ENCODE measurements at places on chromosomes 12 and 14.

- no peaks in the 10 kb centered on the region for H3K36me3 ChIP-seq
- DNase-seq, result no peak
- peaks cover 2% of the 10 kb centered on the region for H3K27me3 ChIP-seq
- H3K4me3 ChIP-seq, result no peak overlapping the region
- no peaks in the 10 kb centered on the region for H3K4me1 ChIP-seq
These were observed 58.6 kb upstream of the ARHGAP5 start for GRCh38 chr14:32018391-32019092.

DNA sequence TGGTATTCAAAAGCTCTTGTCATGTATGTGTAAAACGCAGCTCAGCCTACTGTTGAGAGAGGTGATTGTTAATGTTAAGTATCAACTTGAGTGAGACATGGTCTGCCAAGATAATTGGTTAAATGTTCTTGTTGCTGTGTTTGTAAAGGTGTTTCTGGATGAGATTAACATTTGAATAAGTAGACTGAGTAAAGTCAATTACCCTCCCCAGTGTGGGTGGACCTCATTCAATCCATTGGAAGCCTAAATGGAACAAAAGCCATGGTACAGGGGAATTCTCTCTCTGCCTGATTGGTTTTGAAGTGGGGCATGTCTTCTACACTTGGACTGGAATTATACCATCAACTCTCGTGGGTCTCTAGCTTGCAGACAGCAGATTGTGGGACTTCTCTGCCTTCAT is 63.8 kb upstream of the RERGL start:
- H3K27me3 ChIP-seq, result no peaks in the 10 kb centered on the region
- no peak overlapping the region for H3K27ac ChIP-seq
- H3K4me1 ChIP-seq, result no peaks in the 10 kb centered on the region
- no peak for DNase-seq

- peaks cover 16% of the 10 kb centered on the region for H3K36me3 ChIP-seq
- no peak overlapping the region for H3K4me3 ChIP-seq
- no peak for DNase-seq
- H3K27ac ChIP-seq, result no peak overlapping the region
These were observed 1145.7 kb downstream of the VRK1 start for GRCh38 chr14:97942921-97943320.

- no peak overlapping the region for H3K4me3 ChIP-seq
- no peak for DNase-seq
- no peak overlapping the region for H3K27ac ChIP-seq
- peaks cover 16% of the 10 kb centered on the region for H3K4me1 ChIP-seq
- H3K36me3 ChIP-seq, result no peaks in the 10 kb centered on the region
These were observed 1.1 kb upstream of the HOXC8 start for GRCh38 chr12:54007538-54008259.

DNA sequence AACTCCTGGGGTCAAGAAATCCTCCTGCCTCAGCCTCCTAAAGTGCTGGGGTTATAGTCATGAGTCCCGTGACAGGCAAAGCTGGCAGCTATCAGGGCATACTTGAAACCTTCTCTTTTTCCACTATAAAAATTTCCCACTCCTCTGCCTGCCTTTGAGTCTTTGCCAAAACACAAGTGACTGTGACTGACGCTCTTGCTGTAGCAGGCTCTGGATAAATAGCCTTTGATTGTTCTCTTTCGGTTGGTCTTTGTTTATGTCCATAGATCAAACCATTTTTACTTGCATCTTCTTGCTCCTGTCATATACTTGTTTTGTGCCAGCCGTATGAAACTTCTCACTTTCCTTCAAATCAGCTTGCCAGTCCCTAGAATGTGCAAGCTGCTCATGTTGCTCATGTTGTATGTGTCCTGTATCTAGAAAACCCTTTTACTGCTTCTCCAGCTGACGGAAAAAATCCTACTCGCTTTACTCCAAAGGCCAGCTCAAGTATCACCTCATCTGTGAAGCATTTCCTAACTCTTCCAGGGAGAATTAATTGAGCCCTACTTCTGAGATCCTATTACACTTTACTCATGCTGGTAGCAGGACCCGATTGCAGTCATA is 73.1 kb downstream of the RESF1 start:
- DNase-seq, result no peak
- H3K27me3 ChIP-seq, result no peaks in the 10 kb centered on the region
- no peaks in the 10 kb centered on the region for H3K4me1 ChIP-seq
- H3K36me3 ChIP-seq, result no peaks in the 10 kb centered on the region

DNA sequence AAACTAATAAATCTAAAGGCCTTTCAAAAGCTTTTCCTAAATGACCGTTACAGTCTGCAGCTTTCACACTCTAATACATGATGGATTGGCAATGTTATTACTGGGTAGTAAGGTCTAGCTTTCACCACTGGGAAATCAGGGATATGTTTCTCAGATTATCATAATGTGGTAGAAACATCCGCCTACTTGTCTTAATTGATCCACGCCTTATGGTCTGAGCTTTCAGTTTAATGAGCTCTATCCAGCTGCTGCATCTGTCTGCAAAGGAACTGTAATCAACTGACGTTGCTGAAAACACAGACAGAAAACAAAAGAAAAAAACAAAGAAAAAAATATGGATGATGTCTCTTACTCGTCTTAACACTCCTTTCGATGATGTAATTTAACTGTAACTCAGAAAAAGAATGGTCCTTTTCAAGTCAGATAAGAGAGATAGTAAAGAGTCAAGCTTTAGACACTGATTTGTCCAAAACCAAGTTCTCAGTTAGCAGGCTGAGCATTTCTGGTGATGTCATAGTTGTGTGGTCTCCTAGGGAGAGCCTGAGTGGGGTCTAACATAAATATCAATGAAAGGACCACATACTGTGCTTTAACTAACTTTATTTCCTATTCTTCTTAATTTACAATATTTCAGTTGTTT is 85.9 kb downstream of the C2CD5 start:
- no peaks in the 10 kb centered on the region for H3K27me3 ChIP-seq
- no peak for DNase-seq
- peaks cover 6% of the 10 kb centered on the region for H3K36me3 ChIP-seq
- no peaks in the 10 kb centered on the region for H3K4me1 ChIP-seq

GRCh38 chr12:104974626-104975290 is 11.4 kb upstream of the NOPCHAP1 start:
- peaks cover 3% of the 10 kb centered on the region for H3K4me1 ChIP-seq
- no peak for DNase-seq
- no peak overlapping the region for H3K4me3 ChIP-seq
- H3K36me3 ChIP-seq, result no peaks in the 10 kb centered on the region
- H3K27ac ChIP-seq, result no peak overlapping the region

DNA sequence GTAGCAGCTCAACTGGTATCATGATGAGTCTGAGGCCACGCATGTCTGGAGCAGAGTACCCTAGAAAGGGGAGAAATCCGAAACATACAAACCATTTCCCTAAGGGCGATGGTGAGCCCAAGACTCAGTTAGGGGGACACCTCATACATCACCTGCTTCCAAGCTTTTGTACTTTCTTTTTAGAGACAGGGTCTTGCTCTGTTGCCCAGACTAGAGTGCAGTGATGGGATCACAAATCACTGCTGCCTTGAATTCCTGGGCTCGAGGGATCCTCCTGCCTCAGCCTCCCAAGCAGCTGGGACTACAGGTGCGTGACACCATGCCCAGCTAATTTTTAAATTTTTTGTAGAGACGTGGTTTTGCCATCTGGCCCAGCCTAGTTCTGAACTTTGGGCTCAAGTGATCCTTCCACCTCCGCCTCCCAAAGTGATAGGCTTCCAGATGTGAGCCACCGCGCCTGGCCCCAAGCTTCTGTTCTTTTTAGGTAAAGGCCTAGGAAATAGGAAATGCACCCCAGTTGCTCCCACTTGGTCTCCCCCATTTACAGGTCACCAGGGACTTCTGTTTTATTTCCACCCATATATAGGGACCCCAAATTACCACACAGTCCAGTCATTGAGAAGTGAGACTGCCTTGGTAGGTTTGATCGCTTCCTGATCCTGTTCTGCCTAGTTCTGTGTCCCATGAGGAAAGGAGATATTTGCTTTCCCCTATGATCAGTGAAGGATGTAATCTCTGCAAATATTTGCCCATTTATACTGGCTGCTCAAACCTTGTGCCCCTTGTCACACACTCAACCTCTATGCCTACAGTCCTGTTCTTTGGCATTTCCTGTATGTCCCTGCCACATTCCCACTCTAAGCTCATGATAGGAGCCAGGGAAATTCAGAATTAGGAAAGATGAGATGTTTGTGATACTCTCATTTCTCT is at the start of gene APOF:
APOF (minus strand) TSS at position 728 of the 930 bp plus-strand sequence; CDS start at position 616, 112 bp downstream.
- H3K4me1 ChIP-seq, result peaks cover 24% of the 10 kb centered on the region
- H3K36me3 ChIP-seq, result no peaks in the 10 kb centered on the region
- H3K27me3 ChIP-seq, result no peaks in the 10 kb centered on the region
- no peak within 1 kb of the TSS for H3K27ac ChIP-seq
- DNase-seq, result no peak
- H3K4me3 ChIP-seq, result peak within 1 kb of the TSS; percentile 89

GRCh38 chr12:50074936-50075807 is 10.0 kb upstream of the SMARCD1 start:
- no peak overlapping the region for H3K4me3 ChIP-seq
- peaks cover 8% of the 10 kb centered on the region for H3K4me1 ChIP-seq
- H3K36me3 ChIP-seq, result no peaks in the 10 kb centered on the region
- no peaks in the 10 kb centered on the region for H3K27me3 ChIP-seq
- H3K27ac ChIP-seq, result no peak overlapping the region

GRCh38 chr12:109741970-109742703 is 28.5 kb downstream of the FAM222A start:
- no peaks in the 10 kb centered on the region for H3K4me1 ChIP-seq
- H3K27me3 ChIP-seq, result peaks cover 3% of the 10 kb centered on the region
- no peak for DNase-seq
- no peak overlapping the region for H3K4me3 ChIP-seq
- H3K36me3 ChIP-seq, result no peaks in the 10 kb centered on the region

GRCh38 chr14:75230140-75230792 is 48.4 kb upstream of the FOS start:
- no peak overlapping the region for H3K27ac ChIP-seq
- no peak overlapping the region for H3K4me3 ChIP-seq

- H3K4me3 ChIP-seq, result peak overlapping the region; percentile 80
- H3K27me3 ChIP-seq, result no peaks in the 10 kb centered on the region
- no peak for DNase-seq
- H3K4me1 ChIP-seq, result peaks cover 13% of the 10 kb centered on the region
- peaks cover 12% of the 10 kb centered on the region for H3K36me3 ChIP-seq
- peak overlapping the region; percentile 92 for H3K27ac ChIP-seq
These were observed 13.0 kb upstream of the LRRC23 start for GRCh38 chr12:6891646-6892001.

DNA sequence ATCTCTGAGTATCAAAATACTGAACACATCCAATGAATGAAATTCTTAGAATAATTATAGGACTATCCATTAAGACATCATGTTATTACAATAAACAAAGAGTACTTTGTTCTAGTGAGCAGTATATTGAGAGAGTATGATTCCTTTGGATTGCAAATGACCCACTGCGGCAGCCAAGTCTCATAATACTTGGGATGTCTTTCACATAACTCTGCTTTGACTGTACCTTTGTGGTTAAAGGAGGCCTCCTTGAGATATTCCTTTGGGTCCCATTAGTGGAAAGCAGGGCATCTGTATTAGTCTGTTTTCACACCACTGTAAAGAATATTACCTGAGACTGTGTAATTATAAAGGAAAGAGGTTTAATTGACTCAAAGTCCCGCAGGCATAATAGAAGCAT is 593.8 kb downstream of the TRHDE start:
- DNase-seq, result no peak
- no peaks in the 10 kb centered on the region for H3K36me3 ChIP-seq
- no peaks in the 10 kb centered on the region for H3K27me3 ChIP-seq
- H3K4me1 ChIP-seq, result no peaks in the 10 kb centered on the region
- no peak overlapping the region for H3K27ac ChIP-seq
- H3K4me3 ChIP-seq, result no peak overlapping the region

DNA sequence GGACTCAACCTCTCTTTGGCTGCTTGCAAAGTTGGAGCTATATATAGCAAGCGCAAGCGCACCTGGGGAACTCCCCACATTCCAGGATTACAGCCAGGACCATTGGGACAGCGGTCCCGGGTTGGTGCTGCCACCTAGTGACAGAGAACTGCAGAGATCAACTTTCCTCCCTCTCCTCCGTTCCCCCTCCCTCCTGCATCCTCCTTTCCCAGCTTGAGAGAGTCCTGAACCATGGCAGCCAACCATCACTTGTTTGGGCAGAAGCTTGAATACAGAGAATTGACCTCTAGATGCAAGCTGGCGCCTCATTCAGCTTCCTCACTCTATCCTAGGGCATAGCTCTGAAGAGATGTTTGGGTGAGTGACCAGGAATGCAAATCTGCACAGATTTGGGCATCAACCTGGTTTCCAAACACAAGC is 17.4 kb upstream of the FLVCR2 start:
- H3K4me3 ChIP-seq, result no peak overlapping the region
- H3K36me3 ChIP-seq, result peaks cover 13% of the 10 kb centered on the region
- peak overlapping the region; percentile 89 for H3K27ac ChIP-seq
- DNase-seq, result no peak

- H3K27me3 ChIP-seq, result no peaks in the 10 kb centered on the region
- DNase-seq, result no peak
- no peak overlapping the region for H3K27ac ChIP-seq
These were observed 73.6 kb downstream of the PTPRQ start for GRCh38 chr12:80517655-80518054.

DNA sequence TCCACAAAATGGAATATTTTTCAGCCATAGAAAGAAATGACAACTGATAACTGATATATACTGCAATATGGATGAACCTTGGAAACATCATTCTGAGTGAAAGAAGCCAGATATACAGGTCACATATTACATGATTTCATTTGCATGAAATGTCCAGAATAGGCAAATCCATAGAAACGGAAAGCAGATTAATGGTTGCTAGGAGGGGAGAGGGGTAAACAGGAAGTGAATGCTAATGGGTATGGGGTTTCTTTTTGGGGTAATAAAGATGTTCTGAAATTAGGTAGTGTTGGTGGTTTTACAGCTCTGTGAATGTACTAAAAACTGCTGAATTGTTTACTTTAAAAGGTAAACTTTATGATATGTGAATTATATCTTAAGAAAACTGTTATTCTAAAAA is 6.5 kb downstream of the RAD51AP1 start:
- peaks cover 14% of the 10 kb centered on the region for H3K4me1 ChIP-seq
- H3K27ac ChIP-seq, result no peak overlapping the region

GRCh38 chr12:82473111-82473754 is 114.9 kb downstream of the METTL25 start:
- no peak for DNase-seq
- H3K36me3 ChIP-seq, result no peaks in the 10 kb centered on the region
- H3K27me3 ChIP-seq, result no peaks in the 10 kb centered on the region
- no peaks in the 10 kb centered on the region for H3K4me1 ChIP-seq
- H3K4me3 ChIP-seq, result no peak overlapping the region
- H3K27ac ChIP-seq, result no peak overlapping the region

GRCh38 chr14:61780125-61780524 is 17.9 kb downstream of the SNAPC1 start:
- peaks cover 42% of the 10 kb centered on the region for H3K4me1 ChIP-seq
- no peaks in the 10 kb centered on the region for H3K27me3 ChIP-seq
- peak overlapping the region; percentile 40 for H3K4me3 ChIP-seq
- no peak for DNase-seq
- H3K27ac ChIP-seq, result peak overlapping the region; percentile 80

DNA sequence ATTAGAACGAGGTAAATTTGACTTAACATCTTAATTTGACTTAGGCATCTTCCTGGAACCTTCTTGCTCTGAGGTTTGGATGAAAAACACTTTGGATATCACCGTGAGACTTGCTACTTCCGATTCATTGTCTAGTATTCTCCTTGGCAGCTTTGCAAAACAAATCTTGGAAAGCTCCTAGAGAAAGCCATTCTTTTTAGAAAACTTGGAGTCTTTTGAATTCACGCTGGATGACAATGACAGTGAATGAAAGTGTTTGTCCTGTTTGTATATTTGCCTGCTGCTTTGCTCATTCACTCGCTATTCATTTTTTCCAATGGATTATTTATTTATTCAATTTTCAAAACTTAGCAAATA is 222.1 kb upstream of the HMGA2 start:
- H3K27me3 ChIP-seq, result peaks cover 7% of the 10 kb centered on the region
- no peak overlapping the region for H3K4me3 ChIP-seq
- H3K4me1 ChIP-seq, result peaks cover 6% of the 10 kb centered on the region
- H3K27ac ChIP-seq, result no peak overlapping the region
